Fibroblast of the aortic adventitia (primary cell): ENCODE measurements at places on chromosomes 1 and 21. TPM values are rescaled to one million over a fixed set of nuclear protein-coding genes. Genes with fewer than 3 reads are reported as not detected.

SELL gene
- total RNA-seq: 0.27 and 2.5 TPM in 2 replicates

LRRC3 gene
- total RNA-seq: 0.16 and 0.45 TPM in 2 replicates

DNAI4 gene
- total RNA-seq: 3.6 and 11.4 TPM in 2 replicates

ITLN2 gene
- 3.8 TPM in 1 of 2 replicates, not detected in the other for total RNA-seq

GABRD gene
- not detected in 2 replicates for total RNA-seq

AMY1C gene
- not detected in 2 replicates for total RNA-seq

GPR37L1 gene
- total RNA-seq: not detected in 2 replicates

DIP2A gene
- 26.5 and 34.4 TPM in 2 replicates for total RNA-seq

RAB3B gene
- 3.6 and 63.4 TPM in 2 replicates for total RNA-seq

SLC1A7 gene
- 0.41 and 3.8 TPM in 2 replicates for total RNA-seq

REG4 gene
- not detected in 2 replicates for total RNA-seq

ERICH3 gene
- total RNA-seq: not detected in 2 replicates

PGLYRP3 gene
- not detected in 2 replicates for total RNA-seq

POU3F1 gene
- not detected in 2 replicates for total RNA-seq

C4BPA gene
- total RNA-seq: not detected in 2 replicates

ATP1A2 gene
- total RNA-seq: 0.27 TPM in 1 of 2 replicates, not detected in the other

GNAT2 gene
- 0.18 TPM in 1 of 2 replicates, not detected in the other for total RNA-seq

ELOVL1 gene
- total RNA-seq: 18.2 and 78.5 TPM in 2 replicates

TRMT1L gene
- total RNA-seq: 16.7 and 22.6 TPM in 2 replicates

FMN2 gene
- 8.1 and 34.5 TPM in 2 replicates for total RNA-seq

TMPRSS15 gene
- 0.18 TPM in 1 of 2 replicates, not detected in the other for total RNA-seq

IL22RA1 gene
- total RNA-seq: 0.09 TPM in 1 of 2 replicates, not detected in the other

ST6GALNAC5 gene
- 0.09 TPM in 1 of 2 replicates, not detected in the other for total RNA-seq

TSSK3 gene
- 1.2 and 2.3 TPM in 2 replicates for total RNA-seq

APCS gene
- not detected in 2 replicates for total RNA-seq

TAS1R3 gene
- 0.09 and 0.57 TPM in 2 replicates for total RNA-seq

WNT2B gene
- total RNA-seq: 1.8 and 2.4 TPM in 2 replicates

HPCAL4 gene
- total RNA-seq: under 0.01 TPM in 1 of 2 replicates, not detected in the other

TMEM200B gene
- 9.5 and 24.9 TPM in 2 replicates for total RNA-seq

PLPPR4 gene
- total RNA-seq: 1.1 and 2.8 TPM in 2 replicates

HFM1 gene
- 0.49 and 2.0 TPM in 2 replicates for total RNA-seq
